ENCODE measurements at places on chromosomes 1 and 21. TPM values are rescaled to one million over a fixed set of nuclear protein-coding genes. Genes with fewer than 3 reads are reported as not detected.

GRCh38 chr1:228669242-228669585, 66.1 kb upstream of the RHOU start:
- no peak for DNase-seq

DNA sequence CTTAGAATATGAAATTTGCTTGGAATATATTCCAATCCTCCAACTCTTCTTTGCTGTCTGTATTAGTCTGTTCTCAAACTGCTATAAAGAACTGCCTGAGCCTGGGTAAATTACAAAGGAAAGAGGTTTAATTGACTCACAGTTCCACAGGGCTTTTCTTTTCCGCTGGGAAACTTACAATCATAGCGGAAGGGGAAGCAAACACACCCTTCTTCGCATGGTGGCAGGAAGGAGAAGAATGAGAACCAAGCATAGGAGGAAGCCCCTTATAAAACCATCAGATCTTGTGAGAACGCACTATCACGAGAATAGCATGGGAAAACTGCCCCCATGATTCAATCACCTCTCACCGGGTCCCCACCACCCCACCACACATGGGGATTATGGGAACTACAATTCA, 14.8 kb downstream of the CENPF start:
- no peak for DNase-seq

Gene RBM11
- 2.6 TPM for total RNA-seq

GRCh38 chr1:83808536-83808935, 190.4 kb downstream of the TTLL7 start:
- no peak for DNase-seq

Gene CRP
- not detected for total RNA-seq

DNA sequence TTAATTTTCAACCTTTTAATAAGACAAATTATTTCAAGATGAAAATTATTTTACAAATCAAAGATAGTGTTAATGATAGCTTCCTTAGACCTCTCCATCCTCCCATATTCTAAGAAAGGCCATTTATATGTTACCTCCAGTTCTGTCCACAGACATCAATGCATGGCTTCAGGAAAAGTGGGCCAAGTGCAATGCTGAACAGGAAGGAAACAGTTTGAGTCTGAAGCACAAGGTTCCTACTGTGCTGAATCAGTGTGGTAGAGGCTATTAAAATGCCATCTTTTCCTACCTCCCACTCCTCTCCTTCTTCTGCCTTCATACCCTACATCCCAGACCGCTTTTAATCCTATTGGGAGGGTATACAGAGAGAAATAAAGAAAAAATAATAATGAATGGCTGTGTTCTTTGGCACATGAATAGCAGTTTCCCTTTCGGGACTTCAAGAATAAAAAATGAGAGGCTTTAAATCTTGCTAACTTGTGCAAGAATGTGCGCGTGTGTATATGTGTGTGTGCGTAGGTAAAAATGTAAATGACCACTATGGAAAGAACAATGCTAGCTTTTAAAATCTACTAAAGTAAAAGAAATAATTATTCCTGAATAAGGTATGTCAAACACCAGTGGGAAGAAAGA, 62.6 kb upstream of the C1orf105 start:
- no peak for DNase-seq

- DNase-seq = no peak
Measured at GRCh38 chr1:112800289-112800688, 85.2 kb upstream of the PPM1J start.

Gene GBP5
- total RNA-seq = 9.6 TPM

- DNase-seq = no peak
Measured at GRCh38 chr1:215345208-215345607, 221.9 kb upstream of the KCTD3 start.

Gene TRMT13
- 17.8 TPM for total RNA-seq

DNA sequence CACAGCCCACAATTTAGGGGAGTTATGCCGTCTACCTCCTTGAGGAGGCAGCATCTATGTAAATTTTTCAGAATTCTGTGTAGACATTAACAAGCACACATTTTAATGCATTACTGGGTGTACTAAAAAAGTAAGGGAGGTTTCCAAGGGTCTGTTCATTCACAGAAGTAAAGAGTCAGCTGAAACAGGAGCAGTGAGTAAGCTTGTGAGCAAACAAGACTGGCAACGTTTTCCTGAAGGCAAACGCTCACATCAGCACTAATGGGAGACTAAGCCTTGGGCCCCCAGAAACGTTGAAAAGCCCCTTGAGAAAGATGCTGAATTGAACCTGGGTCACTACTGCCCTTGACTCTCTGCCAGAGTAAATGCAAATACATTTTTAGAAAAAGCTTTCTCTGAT, 25.7 kb downstream of the RPRD2 start:
- DNase-seq = no peak

DNA sequence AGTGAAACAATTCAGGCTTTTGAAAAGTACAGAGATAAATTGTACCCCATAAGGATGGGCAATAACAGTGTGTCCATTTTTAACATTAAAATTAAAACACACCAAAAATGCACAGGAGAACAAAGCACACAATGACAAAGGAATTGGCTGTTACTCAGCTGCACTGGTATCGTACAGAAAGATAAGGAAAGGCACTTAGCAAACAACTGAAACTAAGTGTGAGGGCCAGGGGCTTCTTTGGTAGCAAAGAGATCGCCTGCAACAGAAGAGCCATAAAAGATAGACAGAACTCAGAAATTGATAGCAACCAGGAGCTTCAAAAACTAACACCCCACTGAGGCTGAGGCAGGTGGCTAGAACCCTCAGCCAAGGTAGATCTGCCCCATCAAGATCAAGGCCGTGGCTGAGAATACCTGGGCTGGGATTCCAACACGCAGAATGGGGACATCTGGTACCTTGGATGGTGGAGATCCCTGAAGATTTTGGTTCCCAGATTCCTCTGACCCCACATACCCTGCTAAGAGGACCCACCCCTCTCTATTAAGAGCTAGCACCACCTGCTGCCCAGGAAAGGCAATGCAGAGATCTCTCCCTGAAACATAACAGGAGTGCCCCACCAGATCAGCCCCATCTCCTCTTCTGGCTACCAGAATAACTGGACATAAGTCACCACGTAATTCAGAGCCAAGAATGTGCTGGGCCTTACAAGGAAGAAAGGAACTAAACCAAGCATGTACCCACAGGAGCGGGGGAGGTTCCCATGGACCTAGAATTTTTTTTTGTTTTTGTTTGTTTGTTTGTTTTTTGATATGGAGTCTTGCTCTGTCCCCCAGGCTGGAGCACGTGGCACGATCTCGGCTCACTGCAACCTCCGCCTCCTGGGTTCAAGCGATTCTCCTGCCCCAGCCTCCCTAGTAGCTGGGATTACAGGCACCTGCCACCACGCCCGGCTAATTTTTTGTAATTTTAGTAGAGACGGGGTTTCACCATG, 16.2 kb downstream of the PLEKHO1 start:
- DNase-seq = no peak

Gene C1orf94
- not detected for total RNA-seq

Gene SLAMF7
- 7.9 TPM for total RNA-seq

DNA sequence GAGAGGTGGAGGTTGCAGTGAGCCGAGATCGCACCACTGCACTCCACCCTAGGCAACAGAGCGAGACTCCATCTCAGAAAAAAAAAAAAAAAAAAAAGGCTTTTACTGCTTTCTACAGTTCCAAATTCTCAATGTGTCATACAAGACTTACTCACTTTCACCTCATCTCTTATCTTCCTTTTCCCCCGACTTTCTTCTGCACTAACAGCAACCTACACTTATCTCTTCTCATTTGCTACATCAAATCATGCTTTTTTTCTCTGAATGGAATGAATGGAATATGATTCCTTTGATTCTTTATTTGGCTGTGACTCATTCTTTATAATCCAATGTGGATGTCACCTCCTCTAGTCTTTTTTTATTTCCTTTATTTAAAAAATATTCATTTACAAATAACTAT, 168.4 kb upstream of the DMRTA2 start:
- DNase-seq = no peak

DNA sequence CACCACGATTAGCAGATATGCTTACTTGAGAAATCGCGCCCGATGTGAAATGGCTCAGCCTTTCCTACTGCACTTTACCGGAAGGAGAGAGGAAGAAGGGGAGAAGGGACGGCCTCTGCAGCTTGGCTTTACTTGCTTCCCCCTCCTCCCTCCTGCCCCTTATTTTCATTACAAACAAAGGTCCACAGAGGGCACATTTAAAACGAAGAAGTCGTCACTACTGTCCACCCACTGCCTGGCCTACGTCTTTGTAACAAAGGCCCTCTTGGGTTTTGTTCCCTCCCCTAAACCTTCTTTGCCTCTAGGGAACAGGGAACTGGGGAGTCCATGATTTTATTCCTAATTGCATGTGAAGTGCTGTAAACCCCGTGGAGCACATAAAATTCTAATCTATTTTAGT, 308.5 kb downstream of the LMX1A start:
- no peak for DNase-seq

GRCh38 chr1:204509186-204509635, 7.0 kb upstream of the MDM4 start:
- DNase-seq = no peak

- no peak for DNase-seq
Measured at GRCh38 chr1:167328816-167329483, 108.3 kb downstream of the POU2F1 start.

- no peak for DNase-seq
Measured at GRCh38 chr21:41183575-41183974, 15.6 kb downstream of the BACE2 start.

- DNase-seq = no peak
Measured at GRCh38 chr1:10054465-10054864, 21.7 kb downstream of the UBE4B start.
